Activated CD8-positive, alpha-beta T cell treated with anti-CD3 and anti-CD28 coated beads for 36 hours (primary cell): ENCODE measurements at places on chromosomes 3 and 15. TPM values are rescaled to one million over a fixed set of nuclear protein-coding genes. Genes with fewer than 3 reads are reported as not detected.

Gene ZNF860
- not detected for total RNA-seq

Gene IL5RA
- not detected for total RNA-seq

Gene OCA2
- not detected for total RNA-seq

Gene SMAD6
- total RNA-seq: 0.25 TPM

Gene C2CD4A
- total RNA-seq: 0.67 TPM

Gene KBTBD8
- total RNA-seq: 11.1 TPM

GRCh38 chr3:99319450-99319849 lies 318.9 kb upstream of the COL8A1 start:
- DNase-seq: no peak

GRCh38 chr15:94403331-94403730 lies 172.0 kb downstream of the MCTP2 start:
- DNase-seq: no peak

GRCh38 chr3:105561876-105562275 lies 195.2 kb downstream of the ALCAM start:
- DNase-seq: no peak

DNA sequence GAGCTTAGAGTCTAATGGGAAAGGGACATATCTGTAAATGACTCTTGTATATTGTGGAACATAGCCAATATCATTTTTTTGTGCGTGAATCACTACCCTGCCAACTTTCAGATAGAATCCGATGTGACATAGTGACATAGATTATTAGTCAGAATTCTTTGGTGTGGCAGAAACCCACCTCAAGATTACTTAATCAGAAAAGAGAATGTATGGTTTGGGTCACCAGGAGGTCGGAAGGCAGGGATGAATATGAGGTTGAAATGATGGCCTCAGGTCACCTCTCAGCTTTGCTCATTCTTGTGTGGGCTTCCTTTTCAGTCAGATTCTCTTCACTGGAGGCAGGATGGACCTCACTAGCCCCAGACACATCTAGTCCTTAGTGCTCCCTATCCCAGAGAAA lies 41.4 kb downstream of the SNAPC5 start:
- peak; percentile 24 for DNase-seq

DNA sequence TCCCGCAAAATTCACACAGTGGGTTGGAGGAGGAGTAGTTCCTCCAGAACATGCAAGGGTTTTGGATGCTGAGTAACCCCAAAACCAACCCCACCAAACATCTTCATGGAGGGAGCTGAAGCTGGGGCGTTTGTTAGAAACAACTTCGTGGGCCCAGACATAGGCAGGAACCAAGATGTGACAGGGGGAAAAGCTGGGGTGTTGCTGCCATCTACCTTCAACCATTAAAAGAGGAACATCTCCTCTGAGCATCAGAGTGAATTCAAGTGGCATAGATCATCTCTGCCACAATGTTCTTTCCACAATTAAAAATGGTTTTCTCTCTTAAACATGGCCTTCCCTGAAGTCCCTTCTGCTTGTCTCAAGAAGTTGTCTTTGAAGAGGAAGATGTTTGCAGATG lies 20.5 kb downstream of the SIDT1 start:
- DNase-seq: peak; percentile 27

- no peak for DNase-seq
Measured at GRCh38 chr3:12816521-12817342, 20.3 kb downstream of the CAND2 start.

- DNase-seq: no peak
Measured at GRCh38 chr15:88744548-88745020, 58.7 kb upstream of the ACAN start.

- DNase-seq: peak; percentile 66
Measured at GRCh38 chr15:75104804-75105557, 81.6 kb downstream of the PPCDC start.

DNA sequence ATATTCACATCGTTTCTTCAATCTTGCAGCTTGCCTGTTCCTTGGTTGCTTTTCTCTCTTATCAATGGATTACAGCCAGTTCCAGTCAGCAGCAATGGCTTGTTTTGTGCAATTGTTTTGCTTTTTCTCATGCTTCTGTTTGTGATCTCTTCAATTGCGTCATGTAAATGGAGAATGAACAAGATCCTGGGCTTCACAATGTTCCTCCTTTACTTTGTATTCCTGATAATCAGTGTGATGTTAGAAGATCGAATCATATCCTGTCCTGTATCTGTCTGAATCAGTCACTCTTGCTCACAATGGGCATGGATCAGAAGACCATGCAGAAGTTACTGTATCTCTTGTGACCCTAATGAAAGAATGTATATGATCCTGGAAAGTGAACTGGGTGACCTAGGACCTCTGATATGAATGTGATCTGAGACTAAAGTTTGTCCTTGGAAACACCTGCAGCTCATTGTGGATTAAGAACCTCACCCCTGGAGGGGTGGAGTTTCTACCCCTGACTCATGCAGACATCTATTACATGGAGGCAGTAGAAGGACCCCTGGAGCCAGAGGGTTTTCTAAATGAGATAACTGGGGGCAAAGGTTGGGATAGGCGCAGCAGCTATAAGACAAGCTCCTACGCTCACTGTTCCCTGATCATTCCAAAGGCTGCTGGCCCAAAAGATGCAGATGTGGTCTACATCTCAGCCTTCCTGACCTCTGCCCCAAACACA lies 32.2 kb downstream of the SLC24A1 start:
- no peak for DNase-seq

GRCh38 chr3:148865049-148865448 lies at the start of gene CPA3:
Gene CPA3, plus strand, starts transcription at chr3:148865296. Its CDS starts 12 bp downstream, at chr3:148865308.
- no peak for DNase-seq

GRCh38 chr15:42141795-42142667 lies 14.4 kb downstream of the PLA2G4F start:
- no peak for DNase-seq

DNA sequence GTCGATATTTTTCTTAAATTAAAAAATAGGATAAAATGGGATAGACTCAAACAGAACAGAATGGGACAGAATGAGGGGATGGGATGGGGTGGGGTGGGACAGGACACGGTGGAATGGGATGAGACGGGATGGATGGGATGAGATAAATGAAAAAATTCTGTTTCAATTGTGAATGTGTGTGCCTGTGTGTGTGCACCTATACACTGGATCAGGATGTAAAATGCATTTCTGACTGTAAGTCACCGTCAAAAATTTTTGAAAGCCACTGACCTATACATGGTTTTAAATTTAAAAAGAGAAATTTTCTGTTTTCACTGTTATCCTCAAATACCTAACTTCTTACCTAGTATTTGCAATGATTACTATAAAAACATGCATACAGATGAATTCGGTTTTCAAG lies 108.7 kb upstream of the UBE2E2 start:
- DNase-seq: no peak

GRCh38 chr15:77027111-77027696 lies 32.3 kb downstream of the PSTPIP1 start:
- DNase-seq: peak; percentile 0

GRCh38 chr3:190055773-190056172 lies 64.9 kb downstream of the P3H2 start:
- no peak for DNase-seq

DNA sequence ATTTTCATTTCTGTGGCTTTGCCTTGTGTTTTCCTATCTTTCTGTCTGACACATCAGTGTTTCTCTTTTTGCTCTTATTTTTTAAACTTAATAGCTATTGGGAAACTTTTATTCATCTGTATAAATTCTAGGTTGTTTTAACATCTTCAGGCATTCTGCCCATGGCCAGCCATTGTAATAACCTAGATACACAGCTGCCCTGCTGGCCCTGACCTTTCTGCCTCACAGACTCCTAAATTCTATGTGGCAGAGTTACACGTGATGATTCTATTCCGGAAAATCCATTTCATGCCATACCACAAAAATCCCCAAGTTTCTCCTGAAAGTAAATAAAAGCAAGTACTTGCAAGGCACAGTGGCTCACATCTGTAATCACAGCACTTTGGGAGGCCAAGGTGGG lies 150.1 kb downstream of the UACA start:
- no peak for DNase-seq

DNA sequence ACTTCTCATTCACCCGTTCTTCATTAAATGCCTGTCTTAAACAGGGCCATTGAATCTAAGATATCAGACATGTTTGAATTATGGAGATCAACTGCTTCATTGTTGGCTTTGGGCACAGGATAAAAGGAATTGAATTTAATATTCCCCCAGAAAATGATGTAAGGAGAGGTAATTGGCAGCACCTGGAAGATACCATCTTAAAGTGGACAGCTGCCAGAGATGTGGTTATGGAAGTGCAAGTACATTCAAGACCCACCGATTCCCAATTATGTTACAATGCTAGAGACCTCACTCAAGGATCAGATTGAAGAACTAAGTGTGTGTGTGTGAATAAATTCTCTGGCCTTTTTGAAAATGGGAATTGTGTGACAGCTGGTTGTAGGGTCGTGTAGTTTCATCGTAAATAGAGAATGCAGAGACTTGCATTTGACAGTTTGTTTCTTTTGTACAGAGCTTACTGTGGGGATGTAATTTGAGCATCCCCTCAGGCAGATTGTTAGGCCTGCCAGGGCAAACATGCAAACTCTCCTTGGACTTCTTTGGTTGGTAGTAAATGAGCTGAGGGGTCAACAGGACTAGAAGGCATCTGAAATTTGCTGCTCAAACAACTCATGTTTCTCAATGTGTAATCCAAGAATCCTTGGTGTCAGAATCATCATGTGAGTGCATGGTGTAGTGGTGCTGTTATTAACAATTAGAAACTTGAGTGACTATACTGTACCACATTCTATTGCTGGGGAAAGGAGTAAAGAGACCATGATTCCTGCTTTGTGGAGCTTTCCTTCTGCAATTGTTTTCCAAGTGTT lies 359.2 kb upstream of the THRB start:
- no peak for DNase-seq
